MCF 10A (cell line): ENCODE measurements at places on chromosomes 4 and X. TPM values are rescaled to one million over a fixed set of nuclear protein-coding genes. Genes with fewer than 3 reads are reported as not detected.

The INTU gene
- total RNA-seq, result 5.9 and 9.2 TPM in 2 replicates

DNA sequence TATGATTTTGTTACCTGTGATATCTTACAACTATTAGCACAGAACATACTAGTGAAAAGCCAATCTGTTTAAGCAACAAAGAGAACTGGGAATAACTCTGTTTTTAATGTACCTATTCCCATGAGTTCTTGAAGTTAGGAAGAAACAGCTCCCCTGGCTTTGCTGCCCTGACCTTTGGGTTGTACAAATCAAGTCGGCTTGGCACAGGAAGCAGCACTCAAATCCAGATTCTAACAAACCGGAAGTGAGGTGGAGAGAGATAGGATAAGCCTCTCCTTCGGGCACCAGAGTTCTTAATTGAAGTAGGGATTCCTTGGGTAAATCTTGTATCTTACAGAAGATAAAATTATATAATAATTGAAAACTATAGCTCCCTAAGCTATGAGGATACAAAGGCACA lies 144.8 kb upstream of the CPEB2 start:
- no peak for DNase-seq
- peaks cover 34% of the 10 kb centered on the region for H3K4me1 ChIP-seq
- no peaks in the 10 kb centered on the region for H3K27me3 ChIP-seq
- H3K36me3 ChIP-seq, result no peaks in the 10 kb centered on the region
- no peak overlapping the region for H3K4me3 ChIP-seq

DNA sequence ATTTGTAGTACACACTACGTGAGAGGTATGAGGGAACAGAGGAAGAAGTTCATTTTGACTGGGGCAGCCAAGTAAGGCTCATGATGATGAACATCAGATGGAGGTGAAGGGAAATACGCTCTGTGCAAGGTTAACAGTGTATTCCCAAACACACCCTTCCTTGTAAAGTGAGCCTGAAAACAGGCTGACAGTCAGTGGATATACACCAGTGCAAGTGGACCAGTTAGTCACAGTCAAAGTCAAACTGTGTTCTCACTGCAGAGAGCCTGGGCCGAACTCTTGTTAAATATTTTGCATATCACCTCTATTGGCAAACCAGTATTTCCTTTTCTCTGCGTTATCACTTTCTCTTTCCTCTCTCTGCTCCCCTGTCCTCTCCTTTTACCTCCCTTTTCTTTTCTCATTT lies 23.4 kb upstream of the RHOH start:
- H3K27me3 ChIP-seq, result no peaks in the 10 kb centered on the region
- DNase-seq, result no peak

GRCh38 chrX:46589977-46590723 lies 16.6 kb downstream of the CHST7 start:
- H3K27ac ChIP-seq, result no peak overlapping the region
- H3K4me1 ChIP-seq, result peaks cover 8% of the 10 kb centered on the region
- peak; percentile 85 for DNase-seq
- H3K27me3 ChIP-seq, result peaks cover 25% of the 10 kb centered on the region
- no peaks in the 10 kb centered on the region for H3K36me3 ChIP-seq
- H3K4me3 ChIP-seq, result no peak overlapping the region

GRCh38 chr4:58070726-58071125 lies 960.5 kb upstream of the IGFBP7 start:
- no peaks in the 10 kb centered on the region for H3K4me1 ChIP-seq
- H3K36me3 ChIP-seq, result no peaks in the 10 kb centered on the region
- H3K4me3 ChIP-seq, result no peak overlapping the region
- no peak overlapping the region for H3K27ac ChIP-seq

DNA sequence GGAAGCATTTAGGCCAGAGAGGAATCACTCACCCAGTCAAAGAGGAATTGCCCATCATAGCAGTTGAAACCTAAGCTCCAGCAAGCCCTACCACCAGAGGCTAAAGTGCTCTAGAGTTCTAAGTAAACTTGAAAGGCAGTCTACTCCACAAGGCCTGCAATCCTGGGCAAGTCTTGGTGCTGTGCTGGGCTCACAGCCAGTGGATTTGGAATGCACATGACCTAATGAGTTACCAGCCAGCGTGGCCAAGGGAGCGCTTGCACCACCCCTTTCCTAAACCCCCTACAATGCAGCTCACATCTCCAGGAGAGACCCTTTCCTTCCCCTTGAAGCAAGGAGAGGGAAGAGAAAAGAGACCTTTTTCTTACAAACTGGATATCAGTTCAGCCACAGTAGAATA lies 445.7 kb downstream of the GASK1B start:
- H3K4me1 ChIP-seq, result peaks cover under 1% of the 10 kb centered on the region
- no peak overlapping the region for H3K4me3 ChIP-seq
- H3K27ac ChIP-seq, result no peak overlapping the region
- DNase-seq, result peak; percentile 5
- H3K27me3 ChIP-seq, result no peaks in the 10 kb centered on the region

The IL21 gene
- not detected in 2 replicates for total RNA-seq
